ENCODE measurements at places on chromosomes 6 and 20.

DNA sequence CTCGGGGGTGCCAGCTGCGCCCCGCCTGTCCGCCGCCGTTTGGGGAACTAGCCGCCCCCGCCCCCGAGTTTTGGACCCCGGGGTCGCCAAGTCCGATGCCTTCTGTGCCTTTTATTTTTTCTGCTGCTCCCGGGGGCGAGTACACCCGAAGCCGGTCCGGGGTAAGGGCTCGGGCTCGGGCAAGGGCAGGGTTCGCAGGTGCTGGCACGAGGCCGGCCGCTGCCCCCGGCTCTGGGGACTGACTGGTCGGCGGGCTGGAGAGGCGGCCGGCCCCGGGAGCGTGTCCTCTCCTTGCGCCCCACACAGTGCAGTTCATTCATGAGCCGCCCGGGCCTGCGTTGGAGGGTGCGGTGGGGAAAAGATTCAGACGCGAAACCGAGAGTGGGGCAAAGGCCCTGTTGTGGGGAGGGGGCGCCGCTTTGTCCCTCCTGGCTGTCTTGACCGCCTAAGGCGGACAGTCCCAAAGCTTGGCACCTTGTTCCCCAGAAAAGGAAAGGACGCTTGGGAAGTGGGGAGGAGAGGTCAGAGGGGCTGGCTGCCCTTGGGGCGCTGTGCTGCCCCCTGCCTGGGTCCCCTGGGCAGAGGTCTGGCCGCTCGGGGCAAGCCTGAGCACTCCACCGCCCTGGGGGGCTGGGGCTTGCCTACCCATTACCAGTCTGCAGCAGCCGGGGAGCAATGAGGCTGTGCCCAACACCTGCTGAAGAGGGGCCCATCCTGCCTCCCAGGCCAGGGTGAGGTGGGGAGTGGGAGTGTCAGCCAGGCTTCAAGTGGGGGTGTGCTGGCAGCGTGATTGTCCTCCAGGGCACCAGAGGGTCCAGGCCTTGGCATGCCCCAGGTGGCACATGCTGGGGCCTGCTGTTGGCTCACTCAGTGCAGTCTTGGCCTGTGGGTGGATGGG lies 915 bp downstream of the TMEM63B start:
- peaks cover 42% of the 10 kb centered on the region for H3K4me1 ChIP-seq
- no peak overlapping the region for H3K4me3 ChIP-seq
- no peak for DNase-seq
- no peaks in the 10 kb centered on the region for H3K36me3 ChIP-seq
- H3K27ac ChIP-seq: no peak overlapping the region

- no peaks in the 10 kb centered on the region for H3K27me3 ChIP-seq
- H3K36me3 ChIP-seq: no peaks in the 10 kb centered on the region
- no peak overlapping the region for H3K4me3 ChIP-seq
- no peak for DNase-seq
- H3K4me1 ChIP-seq: no peaks in the 10 kb centered on the region
- no peak overlapping the region for H3K27ac ChIP-seq
Measured at GRCh38 chr6:31116661-31117385, 2.2 kb downstream of the PSORS1C1 start.

DNA sequence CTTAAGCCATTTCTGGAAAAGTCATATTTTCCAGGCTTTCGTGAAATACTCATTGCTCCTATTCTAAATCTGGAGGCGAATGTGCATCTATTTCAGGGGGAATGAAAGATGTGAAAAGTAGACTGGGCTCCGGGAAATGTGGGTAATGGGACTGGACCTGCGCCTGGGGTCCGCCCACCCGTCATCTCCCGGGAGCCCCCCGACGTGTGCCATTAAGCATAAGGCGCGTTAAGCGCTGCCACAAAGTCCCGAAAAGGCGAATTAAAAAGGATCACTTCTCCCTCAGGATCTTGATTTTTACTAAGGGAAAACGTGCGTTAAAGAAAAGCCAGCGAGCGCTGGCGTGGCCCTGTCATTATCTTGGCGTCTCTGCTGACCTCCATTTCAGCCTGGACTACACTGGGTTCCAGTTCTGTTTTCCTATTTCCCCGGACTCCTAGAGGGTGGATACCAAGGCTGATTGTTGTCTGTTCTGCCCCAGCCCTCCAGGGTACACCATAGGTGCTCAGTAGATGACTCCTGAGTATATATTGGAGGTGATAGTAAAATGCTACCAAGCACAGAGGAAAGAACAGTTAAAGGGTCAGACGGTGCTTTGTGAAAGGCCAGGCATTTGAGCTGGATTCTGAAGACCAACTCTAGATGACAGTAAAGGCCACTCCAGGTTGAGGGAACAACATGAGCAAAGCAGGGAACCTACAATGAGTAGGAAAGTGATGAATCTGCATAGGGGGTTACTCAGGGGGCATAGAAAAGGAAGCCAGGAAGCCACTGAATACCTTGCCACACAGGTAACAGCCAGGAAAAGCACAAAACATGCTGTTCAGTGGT lies 89.2 kb upstream of the ARID1B start:
- peak overlapping the region; percentile 69 for H3K4me3 ChIP-seq
- H3K27me3 ChIP-seq: no peaks in the 10 kb centered on the region
- no peaks in the 10 kb centered on the region for H3K36me3 ChIP-seq
- peak overlapping the region; percentile 59 for H3K27ac ChIP-seq
- peak; percentile 45 for DNase-seq

- no peaks in the 10 kb centered on the region for H3K4me1 ChIP-seq
- H3K27ac ChIP-seq: no peak overlapping the region
- no peak for DNase-seq
Measured at GRCh38 chr20:1280195-1281102, 14.4 kb downstream of the SNPH start.

DNA sequence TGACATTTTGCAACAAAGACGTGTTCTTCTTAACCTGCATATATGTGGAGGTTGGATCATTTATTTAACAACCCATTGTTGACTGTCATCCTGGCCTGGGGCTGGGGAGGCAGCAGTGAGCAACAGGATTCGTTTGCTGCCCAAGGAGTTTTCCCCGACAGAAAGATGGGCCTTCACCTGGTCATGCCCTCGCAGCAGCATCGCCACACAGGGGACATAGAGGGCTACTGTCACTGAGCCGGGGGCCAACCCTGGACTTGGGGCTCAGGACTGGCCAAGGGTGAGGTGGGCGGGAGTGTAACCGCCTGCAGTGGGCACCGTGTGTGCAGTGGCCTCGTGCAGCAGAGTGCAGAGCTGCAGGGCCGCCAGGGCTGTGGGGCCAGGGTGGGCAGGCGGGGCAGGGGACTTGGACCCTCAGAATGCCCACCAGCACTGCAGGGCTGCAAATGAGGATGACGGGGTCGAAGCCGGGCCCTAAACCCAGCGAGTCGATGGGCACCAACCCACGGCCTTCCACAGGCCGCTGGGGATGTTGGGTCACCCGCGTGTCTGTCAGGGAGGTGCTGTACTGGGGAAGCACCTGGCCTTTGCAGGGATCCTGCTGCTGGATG lies 11.8 kb downstream of the DUSP22 start:
- H3K36me3 ChIP-seq: no peaks in the 10 kb centered on the region
- H3K4me3 ChIP-seq: no peak overlapping the region
- no peak overlapping the region for H3K27ac ChIP-seq
- peaks cover 26% of the 10 kb centered on the region for H3K4me1 ChIP-seq
- no peak for DNase-seq
